Smooth muscle cell of the brain vasculature (primary cell): ENCODE measurements at places on chromosomes 16 and 17.

DNA sequence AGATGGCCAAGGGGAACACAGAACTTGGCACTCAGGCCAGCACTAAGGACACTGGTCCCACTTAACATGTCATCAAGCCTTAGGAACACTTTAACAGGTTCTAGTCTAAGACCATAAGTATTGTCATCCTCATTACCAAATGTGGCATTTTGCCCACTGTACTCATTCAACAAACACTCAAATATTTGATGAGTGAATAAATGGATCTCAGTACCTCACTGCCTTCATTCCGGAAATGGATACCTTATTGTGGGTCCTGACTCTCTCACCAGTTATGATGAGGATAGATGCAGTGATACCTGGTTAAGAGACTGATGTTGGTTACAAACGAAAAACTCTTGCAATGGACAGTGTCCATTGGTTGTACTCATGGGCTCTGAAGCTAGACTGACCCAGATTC is 455.2 kb upstream of the DYNLRB2 start:
- no peak for DNase-seq

DNA sequence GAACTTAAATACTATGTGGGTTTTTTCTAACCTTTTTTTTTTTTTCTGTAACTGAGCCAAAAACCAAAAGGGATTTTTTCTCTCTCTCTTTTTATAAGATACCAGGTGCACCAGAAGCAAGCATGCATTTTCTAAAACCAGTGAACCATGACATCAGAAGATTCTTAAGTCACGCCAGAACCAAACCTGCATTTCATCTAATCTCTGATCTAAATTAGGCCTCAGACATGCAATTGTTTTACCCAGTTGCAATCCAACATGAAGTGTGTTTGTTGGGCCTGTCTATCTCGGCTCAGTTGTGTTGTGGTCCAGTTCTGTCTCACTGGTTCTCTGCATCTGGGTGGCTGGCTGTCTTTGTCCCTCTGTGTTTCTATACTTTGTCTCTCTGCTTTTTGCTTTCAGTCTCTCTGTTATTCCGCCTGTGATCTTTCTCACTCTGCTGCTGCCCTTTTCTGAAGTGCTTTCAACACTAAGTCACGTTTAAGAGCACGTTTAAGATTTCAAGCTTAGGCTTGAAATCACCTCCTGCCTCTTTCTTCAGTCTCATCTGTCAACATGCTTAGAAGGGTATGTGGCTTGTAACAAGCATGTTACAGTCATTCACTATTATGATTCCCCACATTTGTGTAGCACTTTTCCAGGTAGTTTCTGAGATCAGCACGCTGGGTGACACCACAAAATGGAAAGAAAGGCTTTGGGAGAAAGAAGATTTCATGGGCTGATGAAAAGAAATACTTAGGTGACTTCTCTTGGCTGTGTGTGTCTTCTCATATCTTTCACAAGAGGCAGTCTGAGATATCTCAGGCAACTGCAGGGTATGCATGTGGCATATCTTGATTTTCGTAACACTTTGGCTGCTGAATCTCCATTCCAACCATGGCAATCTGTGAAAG is 488.9 kb downstream of the SHISA9 start:
- no peak for DNase-seq

GRCh38 chr16:27310576-27311447 is 3.0 kb upstream of the IL4R start:
- no peak for DNase-seq

DNA sequence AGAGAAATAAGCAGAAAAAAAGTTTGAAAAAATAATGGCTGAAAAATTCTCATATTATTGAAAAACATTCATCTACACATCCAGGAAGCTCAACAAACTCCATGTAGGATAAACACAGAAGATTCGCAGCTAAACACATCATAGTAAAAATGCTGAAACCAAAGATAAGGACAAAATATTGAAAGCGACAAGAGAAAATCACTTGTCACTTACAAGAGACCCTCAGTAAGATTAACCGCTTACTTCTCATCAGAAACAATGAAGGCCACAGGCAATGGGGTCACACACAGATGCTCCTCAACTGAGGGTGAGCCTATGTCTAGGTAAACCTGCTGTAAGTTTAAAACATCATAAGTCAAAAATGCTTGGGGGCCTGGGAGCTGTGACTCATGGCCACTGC is 38.1 kb upstream of the METRNL start:
- no peak for DNase-seq

GRCh38 chr16:19926449-19927390 is 42.1 kb upstream of the GPRC5B start:
- DNase-seq, result no peak

DNA sequence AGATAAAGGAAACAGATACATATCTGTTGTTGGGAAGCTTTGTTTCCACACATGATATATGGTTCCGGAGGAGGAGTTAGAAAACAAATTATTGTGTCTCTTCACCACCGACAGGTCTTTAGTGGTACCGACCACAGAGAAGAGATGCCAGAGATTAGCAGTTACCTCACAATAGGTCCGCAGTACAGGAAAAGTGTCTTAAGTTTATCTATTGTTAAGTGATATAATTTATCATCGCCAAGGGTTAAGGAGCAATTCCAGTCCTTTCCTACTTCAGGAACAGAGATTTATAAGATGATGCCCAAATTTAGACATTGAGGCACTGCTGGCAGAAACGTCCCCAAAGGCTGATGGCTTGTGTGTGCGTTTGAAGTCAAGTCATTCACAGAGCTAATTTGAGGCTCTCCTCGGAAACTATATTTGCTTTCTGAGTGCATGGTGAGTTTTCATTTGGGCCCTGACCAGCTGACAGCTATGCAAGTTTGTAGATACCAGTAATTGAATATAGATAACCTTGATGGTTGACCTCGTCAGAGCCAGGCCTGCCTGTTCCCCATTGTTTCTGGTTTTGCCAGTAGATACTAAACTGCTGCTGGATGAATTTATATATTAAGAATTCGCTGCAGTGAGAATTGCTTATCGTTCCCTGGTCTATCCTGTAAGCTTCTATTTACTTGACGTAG is 196.4 kb upstream of the IRX3 start:
- no peak for DNase-seq

GRCh38 chr16:468068-468821 is 42.8 kb downstream of the RAB11FIP3 start:
- DNase-seq, result no peak

- no peak for DNase-seq
Observed at GRCh38 chr17:34413443-34414119, 50.5 kb upstream of the CCL1 start.

GRCh38 chr16:14240964-14241363 is 169.8 kb downstream of the MRTFB start:
- DNase-seq, result no peak

- DNase-seq, result no peak
Observed at GRCh38 chr17:55005520-55005919, 37.0 kb downstream of the STXBP4 start.

GRCh38 chr16:51490866-51491265 is 339.8 kb upstream of the SALL1 start:
- no peak for DNase-seq
